ENCODE measurements at places on chromosomes 1 and 21.

GRCh38 chr1:85801520-85801919 is 93.3 kb upstream of the ZNHIT6 start:
- no peak for DNase-seq

DNA sequence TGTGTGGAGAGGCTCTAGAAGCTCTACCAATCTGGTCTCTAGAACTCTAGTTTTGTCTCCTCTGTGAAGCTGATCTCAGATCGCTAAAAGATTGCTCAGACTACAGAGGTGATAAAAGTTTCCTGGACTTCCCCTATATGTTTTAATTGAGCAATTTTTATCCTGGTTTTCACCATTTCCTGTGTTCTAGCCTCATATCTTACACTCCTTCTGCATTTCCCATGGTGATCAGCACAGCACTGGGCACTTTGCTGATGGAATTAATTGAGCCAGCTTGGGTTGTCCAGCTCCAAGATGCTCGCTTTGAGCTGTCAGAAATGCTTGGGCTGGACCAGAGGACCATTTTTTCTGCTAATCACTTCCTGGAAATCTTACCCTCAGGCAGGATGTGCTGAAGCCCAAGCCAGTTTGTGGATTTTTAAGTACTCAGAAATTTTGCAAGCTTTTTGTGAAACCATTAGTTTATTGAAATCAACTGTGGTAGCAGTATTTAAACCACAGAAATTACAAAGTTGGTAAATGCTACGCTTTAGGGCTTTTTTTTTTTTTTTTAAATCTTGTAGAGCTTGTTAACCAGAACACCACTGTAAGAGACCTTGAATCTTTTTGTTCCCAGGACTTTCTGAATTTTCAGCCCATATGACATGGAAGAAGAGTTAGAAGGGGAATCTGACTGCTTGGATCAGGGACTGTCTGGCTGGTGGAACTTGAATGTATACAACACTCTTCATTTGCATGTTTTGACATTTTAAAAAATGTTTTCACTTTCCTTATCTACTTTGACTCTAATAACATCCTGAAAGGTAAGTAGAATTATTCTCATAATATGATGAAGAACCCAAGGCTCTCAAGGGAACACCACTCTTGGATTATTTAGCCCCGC is 28.4 kb downstream of the CD48 start:
- DNase-seq, result peak; percentile 53

GRCh38 chr1:7680207-7680954 is 90.7 kb upstream of the VAMP3 start:
- no peak for DNase-seq

DNA sequence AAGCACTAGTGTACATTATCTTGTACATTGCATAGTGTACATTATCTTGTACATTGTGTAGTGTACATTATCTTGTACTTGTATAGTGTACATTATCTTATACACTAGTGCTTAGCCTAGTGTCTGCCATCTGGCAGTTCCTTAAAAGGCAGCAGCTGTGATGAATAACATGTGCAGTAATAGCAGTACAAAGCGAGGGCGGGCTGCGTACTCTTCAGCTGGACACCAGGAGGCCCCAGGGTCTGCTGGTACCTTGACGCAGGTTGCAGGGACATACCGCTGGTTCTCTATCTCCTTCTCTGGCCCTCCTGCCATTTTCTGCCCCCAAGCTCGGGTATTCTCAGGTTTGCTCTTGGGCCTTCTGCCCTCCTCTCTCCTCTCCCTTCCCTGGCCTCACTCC is 149.6 kb downstream of the SEC16B start:
- no peak for DNase-seq

DNA sequence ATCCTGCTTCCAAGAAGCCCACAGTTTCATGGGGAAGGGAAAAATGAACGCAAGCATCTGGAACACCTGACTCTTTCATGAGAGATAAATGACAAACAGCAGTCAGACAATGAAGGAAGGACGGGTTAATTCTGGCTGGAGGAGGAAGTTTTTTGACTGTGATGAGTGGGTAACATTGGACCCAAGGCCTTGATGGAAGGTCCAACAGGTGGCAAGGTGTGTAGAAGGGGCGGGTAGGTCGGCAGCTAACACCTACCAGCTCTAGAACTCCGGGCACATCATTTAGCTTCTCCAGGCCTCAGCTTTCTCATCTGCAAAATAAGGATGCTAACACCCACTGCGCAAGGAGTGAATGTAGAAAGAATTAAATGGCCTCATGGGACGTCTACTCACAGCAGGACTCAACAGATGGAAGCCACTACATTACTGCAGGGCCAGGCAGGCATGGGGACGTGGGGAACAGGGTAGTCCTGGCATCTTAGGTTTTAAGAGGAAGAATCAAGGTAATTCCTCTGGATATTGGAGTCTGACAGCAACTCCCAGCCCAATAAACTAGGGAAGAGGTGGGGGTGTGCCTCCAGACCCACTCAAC is 12.9 kb downstream of the GLIS1 start:
- DNase-seq, result no peak

- no peak for DNase-seq
Measured at GRCh38 chr1:180281490-180281889, 51.4 kb downstream of the LHX4 start.

DNA sequence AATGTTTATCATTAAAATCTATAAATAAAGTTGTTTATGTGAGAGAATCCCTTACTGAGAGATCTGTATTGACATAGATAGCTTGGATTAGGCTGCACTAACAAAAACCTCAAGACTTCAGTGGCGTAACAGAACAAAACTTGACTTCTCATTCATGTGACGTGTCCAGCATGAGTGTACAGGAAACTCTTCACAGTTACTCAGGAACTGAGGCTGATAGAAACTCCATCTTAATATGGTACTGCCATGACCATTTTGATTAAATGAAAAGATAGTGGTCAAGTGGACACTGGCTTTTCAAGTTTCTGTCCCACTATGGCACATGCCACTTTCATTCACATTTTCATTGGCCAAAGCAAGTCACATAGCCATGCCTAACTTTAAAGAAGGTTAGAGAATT is 3.7 kb downstream of the ST3GAL3 start:
- DNase-seq, result no peak

GRCh38 chr1:171185091-171185490 is at the start of gene FMO2:
Gene FMO2, plus strand, starts transcription at chr1:171185300. Its CDS starts 414 bp downstream, at chr1:171185714.
- no peak for DNase-seq

GRCh38 chr1:166950156-166950555 is 25.2 kb downstream of the ILDR2 start:
- DNase-seq, result no peak

DNA sequence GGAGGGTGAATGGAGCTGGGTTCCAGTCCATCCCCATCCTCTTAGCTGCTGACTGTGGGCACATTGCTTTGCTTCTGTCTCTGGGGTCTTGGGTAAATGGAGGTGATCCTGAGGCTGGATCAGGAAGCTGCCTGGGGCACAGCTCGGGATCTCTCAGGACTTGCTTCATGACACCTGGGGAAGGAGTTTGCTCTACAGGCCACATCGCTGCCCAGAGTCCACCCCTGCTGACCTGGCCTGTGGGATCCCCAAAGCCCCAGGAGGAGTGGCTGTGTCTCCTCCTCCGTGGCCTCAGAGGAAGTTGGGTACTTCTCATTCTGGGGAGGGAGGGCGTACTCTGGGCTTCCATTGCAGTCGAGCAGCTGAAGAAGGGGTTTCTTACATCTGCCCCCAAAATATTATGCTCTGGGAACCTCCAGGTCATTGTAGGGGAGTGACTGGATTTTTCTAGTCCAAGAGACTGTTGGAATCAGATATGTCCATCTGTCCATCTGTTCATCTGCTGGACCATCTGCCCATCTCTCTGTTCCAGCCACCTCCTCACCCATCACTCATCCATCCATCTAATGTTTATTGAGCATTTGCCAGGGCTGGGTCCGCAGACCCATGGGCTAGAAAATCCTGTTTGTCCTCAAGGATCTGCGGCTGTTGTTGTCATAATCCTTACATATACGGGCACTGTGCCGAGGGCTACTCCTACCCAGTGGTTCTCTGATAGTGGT is 45.9 kb downstream of the ARHGEF10L start:
- DNase-seq, result no peak

GRCh38 chr1:9078752-9079500 is 9.5 kb upstream of the SLC2A5 start:
- DNase-seq, result no peak

DNA sequence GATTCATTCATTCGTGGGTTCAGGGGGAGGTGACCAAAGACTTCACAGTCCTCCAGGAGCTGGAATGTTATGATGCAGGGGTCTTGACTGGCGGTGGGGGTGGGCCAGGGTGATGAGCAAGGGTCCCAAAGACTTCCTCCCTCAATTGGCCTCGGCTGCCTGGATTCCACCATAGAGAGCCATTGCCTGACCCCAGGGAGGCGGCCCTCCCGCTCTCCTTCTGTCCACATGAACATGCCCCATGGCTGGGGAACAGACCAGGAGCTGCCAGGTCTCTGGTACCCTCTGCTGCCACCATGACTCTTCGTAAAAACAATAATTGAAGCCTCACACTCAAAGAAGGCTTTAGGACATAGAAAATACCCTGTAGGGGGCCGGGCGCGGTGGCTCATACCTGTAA is 102.5 kb upstream of the CASZ1 start:
- DNase-seq, result no peak

DNA sequence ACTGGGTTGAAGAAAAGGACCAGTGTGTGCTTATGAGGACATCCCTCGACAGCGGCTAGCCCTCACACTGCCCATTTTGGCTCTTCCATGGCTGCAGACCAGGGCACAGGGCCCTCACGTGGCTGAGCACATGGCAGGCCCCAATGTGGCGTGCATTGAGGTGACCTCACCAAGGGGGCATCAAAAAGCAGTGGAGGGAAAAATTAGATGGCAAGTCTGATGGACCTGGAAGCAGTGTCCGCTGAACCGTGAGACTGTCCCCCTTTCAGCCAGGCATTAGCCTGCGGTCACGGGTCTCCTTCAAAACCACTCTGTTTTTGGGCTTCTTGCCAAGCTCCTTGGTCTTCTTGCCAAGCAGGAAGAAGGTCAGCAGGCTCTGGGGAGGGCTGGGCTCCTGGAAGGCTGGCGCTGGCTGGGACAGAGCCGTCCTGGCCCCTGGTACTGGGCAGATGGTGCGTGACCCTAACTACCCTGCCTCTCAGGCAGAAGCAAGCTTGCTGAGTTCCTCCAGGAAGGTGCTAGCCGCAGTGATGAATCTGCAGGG is 30.8 kb downstream of the TRIM67 start:
- no peak for DNase-seq

- DNase-seq, result no peak
Measured at GRCh38 chr1:217527151-217527550, 103.7 kb downstream of the GPATCH2 start.

GRCh38 chr21:45036630-45037029 is 37.8 kb upstream of the ADARB1 start:
- DNase-seq, result no peak

DNA sequence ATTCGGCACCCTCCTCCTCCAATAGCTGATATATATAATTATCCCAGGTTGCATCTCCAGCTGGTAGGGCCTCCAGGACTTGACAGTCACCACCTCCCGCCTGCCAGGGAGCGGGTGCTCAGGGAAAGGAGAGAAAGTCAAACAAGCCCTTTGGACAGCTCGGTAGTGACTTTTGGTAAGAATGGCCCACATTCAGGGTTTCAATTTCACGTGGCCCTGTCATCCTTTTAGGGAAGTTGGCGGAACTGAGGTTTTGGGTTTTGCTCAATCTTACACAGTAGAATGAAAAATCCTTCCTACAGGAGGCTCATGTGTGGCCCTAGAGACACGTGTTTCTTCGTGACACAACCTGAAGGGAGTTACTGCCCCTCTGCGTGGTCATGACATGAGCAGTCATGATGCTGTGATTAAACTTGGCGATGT is 44.2 kb downstream of the CAPN8 start:
- no peak for DNase-seq

DNA sequence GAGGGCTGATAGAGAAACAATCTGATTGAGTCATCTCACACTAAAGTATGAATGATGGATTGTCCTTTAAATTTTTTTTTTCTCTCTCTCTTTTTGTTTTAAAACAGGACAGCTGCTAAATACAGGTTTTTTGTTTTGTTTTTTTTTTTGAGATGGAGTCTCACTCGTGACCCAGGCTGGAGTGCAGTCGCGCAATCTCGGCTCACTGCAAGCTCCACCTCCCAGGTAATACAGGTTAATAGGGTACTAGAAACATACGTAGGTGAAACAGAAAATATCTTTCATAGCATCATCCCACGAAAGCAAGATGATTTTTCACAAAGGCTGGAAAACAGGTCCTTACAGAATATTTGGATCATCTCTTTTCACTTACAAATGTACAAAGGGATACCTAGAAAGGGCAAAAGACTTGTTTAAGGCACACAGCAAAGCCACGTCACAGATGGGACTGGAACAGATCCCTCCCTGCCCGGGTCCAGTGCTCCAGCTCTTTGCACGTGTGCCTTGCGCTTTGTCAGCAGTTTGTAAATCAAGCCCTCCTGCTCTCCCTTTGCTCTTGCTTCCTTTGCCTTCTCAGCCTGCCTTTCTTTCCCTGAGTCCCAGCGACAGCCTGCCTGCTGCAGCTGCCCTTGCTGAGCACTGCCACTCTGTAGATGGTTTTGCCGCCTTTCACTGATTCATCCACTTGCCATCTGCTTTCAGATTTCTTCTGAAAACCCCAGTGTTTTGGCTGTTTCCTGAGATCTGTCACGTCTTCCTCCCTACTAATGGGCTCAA is 171.3 kb upstream of the BEND5 start:
- peak; percentile 71 for DNase-seq

DNA sequence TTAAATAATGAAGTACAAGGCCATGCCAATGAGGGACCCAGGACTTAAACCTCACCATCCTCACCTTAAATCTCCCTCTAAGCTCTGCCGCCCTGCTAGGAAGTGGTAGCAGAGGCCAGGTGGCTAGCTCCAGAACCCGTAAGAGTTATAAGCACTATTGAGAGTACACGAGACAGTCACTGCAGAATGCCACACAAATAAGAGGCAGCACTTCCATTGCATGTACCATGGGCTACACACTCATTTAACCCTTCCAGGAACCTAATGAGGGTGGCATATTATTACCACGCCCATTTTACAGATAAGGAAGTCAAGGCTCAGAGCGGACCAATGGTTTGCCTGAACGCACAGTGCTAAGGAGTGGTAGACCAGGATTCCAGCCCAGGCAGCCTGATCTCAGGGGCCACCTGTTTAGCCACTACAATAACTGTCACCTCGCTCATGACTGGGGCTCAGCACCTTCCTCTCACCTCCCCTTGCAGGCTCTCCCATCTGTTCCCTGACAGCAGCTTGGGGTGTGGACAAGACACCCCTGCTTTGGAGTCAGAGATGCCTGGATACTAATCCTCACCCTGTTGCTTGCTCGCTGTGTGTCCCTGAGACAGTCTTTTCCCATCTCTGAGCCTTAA is 54.8 kb upstream of the ID3 start:
- peak; percentile 40 for DNase-seq

DNA sequence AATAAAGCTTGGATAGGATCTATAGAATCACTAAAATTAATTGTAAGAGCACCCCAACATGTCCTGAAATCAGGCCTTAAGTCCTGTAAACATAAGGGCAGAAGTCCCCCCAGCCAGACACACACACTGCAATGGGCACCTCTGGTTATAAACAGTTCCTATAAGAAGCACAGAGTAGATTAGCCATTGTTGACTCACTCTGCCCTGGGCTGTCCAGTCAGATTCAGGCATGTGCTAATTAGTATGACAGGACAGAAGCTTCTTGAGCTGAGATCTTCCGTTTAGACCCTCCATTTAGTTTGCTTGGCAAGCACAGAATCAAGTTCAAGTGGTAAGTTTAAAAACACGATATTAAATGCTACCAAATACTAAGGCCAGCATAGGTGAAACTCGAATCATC is 11.8 kb upstream of the DENND1B start:
- no peak for DNase-seq

GRCh38 chr21:44767834-44768831 is 33.5 kb downstream of the UBE2G2 start:
- DNase-seq, result no peak

All from MM.1S (cell line).